ENCODE measurements at places on chromosomes 3 and 15.

DNA sequence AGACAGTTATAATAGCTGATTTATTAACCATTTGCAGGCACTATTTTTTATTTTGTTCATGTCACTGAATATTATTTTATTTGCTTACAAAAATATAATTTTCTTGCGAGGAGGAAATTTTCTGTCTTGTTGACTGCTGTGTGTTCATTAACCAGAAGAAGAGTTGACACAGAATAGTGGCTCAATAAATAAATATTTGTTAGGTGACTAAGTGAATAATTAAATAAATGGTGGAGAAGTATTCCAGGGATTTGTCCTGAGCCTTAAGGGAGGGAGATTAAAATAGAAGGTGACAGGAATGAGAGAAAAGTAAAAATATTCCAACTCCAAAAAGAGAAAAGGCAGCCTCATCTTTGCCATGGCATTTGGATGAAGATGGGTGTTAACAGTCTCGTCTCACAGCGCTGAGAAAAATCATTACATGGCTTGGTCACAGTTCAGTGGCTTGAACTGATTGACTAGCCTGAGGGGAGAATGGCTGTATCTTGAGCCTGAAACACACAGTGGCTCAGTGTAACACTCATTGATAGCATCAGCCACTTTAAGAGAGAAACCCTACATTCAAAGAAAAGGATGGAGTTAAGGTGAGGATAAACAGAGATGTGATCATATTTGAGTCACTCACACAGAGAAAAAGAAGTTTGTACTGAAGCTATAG lies 449.9 kb upstream of the NAALADL2 start:
- no peaks in the 10 kb centered on the region for H3K36me3 ChIP-seq
- no peak overlapping the region for H3K4me3 ChIP-seq
- H3K4me1 ChIP-seq: no peaks in the 10 kb centered on the region
- DNase-seq: no peak

DNA sequence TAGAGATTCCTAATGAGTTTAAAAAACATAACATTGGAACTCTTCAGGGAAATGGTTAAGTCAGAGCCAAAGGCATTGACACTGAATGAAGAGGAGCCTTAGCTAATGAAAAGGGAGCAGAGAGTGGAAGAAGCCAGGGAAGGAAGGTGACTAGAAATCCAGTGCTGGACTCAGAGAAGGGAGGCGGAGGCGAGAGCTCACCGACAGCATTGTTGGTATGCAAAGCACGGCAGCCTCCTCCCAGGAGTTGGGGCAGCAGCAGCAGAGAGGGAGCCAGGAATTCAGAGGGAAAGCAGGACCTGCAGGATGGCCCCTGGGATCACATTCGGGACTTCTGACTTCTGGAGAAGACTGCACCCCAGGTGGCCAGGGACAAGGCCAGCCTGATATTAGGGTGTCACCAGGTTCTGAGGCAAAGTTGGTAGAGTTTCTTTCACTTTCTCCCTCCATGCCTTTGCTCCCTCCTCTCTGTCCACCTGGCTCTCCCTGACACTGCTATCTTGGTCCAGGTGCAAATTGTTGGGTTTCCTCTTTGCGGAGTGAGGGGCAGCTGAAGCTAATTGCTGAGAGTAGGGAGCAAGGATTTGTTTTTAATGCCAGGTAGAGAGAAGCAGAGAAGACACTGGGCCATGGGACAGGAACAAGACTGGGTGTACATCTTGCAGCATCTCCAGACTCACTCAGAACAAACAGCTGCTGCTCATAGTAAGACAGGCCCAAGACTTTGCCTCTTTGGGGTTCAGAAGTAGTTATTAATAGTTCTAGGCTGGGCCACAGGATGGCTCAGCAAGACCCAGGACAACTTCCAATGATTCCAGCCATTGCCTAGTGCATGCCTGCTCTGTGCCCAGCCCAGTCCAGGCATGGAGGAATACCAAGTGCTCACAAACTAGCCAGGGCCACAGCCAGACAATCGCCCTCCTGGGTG lies 157.9 kb downstream of the TLE3 start:
- no peak overlapping the region for H3K4me3 ChIP-seq
- H3K27ac ChIP-seq: no peak overlapping the region
- H3K4me1 ChIP-seq: peaks cover 18% of the 10 kb centered on the region
- H3K36me3 ChIP-seq: no peaks in the 10 kb centered on the region
- DNase-seq: no peak

DNA sequence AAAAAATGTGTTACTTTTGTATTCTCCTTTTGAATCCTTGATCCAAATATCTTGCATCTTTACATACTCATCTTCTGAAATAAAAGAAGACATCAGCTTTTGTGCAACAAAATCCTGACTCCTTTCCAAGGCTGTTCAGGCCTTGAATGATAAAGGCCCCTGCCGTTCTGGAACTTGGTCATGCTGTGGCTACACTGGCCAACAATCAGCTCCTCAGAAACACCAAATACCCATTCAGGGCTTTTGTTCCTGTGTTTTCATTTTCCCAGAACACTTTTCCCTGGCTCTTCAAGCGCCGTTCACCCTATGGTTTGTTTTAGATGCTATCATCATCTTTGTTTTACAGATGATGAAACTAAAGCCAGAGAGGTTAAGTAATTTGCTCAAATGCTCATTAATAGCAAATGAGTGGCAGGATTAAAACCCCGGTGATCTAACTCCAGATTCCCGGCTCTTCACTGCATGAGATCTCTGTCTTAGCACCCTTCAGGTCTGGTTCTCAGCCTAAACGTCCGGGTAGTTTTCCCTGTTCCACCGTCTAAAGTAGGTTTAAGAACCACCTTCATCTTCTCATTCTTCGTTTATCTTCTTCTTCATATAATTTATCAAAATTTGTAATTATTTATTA lies 58.3 kb downstream of the EPHA3 start:
- H3K36me3 ChIP-seq: no peaks in the 10 kb centered on the region
- H3K27ac ChIP-seq: no peak overlapping the region
- no peaks in the 10 kb centered on the region for H3K4me1 ChIP-seq

DNA sequence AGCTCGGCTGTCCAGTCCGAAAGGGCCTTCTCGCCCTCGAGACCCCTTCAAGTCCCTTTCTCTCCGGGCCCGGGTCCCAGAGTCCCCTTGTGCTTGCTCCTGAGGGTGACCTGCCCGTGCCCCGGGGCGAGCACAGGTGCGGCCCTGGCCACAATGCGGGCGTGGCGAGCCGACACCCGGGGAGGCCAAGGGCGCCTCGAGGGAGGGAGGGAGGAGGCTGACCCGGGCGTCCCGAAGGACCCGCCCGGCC lies 810 bp upstream of the MEF2A start:
- no peak for DNase-seq
- H3K27ac ChIP-seq: peak overlapping the region; percentile 72
- H3K4me3 ChIP-seq: peak overlapping the region; percentile 63

DNA sequence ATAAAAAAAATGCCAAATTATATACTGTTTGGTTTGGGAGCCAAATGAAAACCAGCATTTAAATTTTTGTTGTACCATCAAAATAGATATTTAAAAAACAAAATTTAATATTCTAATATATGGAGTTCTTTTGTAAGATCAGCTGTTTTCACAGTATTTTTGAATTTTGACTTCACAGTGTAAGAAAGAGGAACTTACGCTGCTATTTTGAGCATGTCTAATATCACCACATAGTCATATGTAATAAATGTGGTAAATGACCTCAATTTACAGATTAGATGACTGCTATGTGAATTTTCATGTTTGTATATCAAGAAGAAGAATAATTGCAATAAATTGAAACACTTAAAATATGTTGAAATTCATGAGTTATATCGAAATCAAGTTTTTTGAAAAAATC lies 189.6 kb downstream of the ARRDC4 start:
- H3K4me3 ChIP-seq: no peak overlapping the region
- no peaks in the 10 kb centered on the region for H3K27me3 ChIP-seq
- no peaks in the 10 kb centered on the region for H3K36me3 ChIP-seq
- DNase-seq: peak; percentile 65
- H3K4me1 ChIP-seq: peaks cover 10% of the 10 kb centered on the region

DNA sequence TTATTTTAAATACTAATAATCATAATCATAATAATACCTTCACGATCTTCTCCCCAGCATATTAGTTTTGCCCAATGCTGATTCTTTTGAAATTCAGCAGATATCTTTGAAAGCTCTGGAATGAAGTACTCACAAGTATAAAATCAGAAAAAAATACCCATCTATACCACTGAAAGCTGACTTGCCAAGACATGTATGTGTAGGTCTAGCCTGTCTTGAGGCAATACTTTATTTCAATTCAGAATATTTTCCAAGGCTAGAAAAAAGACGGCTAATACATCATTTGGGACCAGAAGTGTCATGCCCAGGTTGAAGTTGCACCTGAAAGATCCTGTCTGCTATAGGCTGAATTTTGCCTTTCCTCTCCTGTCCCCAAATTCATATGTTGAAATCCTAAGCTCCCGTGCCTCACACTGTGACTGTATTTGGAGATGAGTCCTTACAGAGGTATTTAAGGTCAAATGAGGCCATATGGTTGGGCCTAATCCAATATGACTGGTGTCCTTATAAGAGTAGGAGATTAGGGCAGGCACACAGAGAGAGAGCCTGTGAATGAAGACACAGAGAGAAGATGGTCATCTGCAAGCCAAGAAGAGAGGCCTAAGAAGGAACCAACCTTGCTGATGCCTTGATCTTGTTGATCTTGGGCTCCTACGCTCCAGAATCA lies 255.9 kb upstream of the CMC1 start:
- no peak overlapping the region for H3K27ac ChIP-seq
- no peaks in the 10 kb centered on the region for H3K36me3 ChIP-seq
- DNase-seq: no peak
- H3K4me1 ChIP-seq: no peaks in the 10 kb centered on the region

- H3K4me3 ChIP-seq: no peak overlapping the region
- no peaks in the 10 kb centered on the region for H3K27me3 ChIP-seq
- H3K4me1 ChIP-seq: peaks cover 12% of the 10 kb centered on the region
These were observed 21.3 kb upstream of the CAV3 start for GRCh38 chr3:8712045-8712907.

DNA sequence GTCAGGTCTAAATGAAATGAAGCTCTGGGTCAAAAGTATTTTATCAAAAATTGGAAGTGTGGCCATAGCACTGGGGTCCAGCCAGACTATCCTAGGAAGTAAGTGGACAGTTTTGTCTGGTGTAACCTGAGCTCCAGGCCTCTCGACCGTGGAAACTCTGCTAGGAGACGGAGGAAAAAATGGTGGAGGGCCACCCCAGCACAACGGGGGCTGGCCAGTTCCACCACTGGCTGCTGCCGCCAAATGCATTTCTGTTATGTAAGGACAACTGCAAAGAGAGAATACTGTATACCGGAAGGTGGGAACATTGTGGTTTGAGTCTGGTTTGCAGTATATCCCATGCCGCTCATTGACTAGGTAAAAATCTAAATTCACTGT lies 235.7 kb downstream of the GREM1 start:
- H3K4me1 ChIP-seq: no peaks in the 10 kb centered on the region
- no peaks in the 10 kb centered on the region for H3K27me3 ChIP-seq
- H3K27ac ChIP-seq: no peak overlapping the region
- H3K4me3 ChIP-seq: no peak overlapping the region
- H3K36me3 ChIP-seq: no peaks in the 10 kb centered on the region

DNA sequence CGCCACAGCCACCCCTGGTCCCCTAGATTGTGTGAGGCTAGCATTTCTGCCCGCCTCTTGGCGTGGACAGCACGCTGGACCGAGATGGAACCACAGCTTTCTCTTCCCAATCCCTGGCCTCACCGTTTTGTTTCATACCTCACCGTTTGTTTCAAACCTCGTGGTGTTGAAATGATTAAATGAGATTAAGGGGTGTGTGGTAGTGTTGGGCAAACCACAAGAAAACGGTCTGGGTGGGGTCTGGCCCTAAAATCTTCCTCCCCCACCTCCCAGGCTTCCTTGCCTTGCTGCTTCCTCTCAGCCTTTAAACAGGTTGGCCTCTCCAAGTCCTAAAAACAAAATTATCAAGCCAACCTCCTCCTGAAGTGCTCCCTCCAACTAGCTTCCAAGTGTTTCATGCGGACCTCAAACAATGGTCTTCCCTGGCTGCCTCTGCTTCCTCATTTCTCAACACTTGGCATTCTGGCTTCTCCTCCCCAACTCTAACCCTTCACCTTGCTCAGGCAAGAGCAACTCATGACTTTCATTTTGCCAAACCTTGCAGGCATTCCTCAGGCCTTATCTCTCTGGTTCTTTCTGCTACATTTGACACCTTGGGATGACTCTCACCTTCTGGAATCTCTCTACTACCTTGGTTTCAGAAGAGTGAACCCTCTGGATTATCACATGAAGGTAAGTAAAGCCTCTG lies 1.4 kb upstream of the ATP13A3 start:
- peak overlapping the region; percentile 81 for H3K27ac ChIP-seq
- DNase-seq: peak; percentile 55
- peaks cover 9% of the 10 kb centered on the region for H3K36me3 ChIP-seq
- H3K4me3 ChIP-seq: peak overlapping the region; percentile 65

- no peak overlapping the region for H3K4me3 ChIP-seq
- H3K27me3 ChIP-seq: peaks cover 3% of the 10 kb centered on the region
- H3K36me3 ChIP-seq: no peaks in the 10 kb centered on the region
- no peak for DNase-seq
These were observed 56.9 kb upstream of the PDZRN3 start for GRCh38 chr3:73681610-73682009.

GRCh38 chr3:50127251-50127691 lies 27.9 kb upstream of the SEMA3F start:
- H3K4me3 ChIP-seq: no peak overlapping the region
- no peak overlapping the region for H3K27ac ChIP-seq
- H3K27me3 ChIP-seq: no peaks in the 10 kb centered on the region
- H3K36me3 ChIP-seq: no peaks in the 10 kb centered on the region

DNA sequence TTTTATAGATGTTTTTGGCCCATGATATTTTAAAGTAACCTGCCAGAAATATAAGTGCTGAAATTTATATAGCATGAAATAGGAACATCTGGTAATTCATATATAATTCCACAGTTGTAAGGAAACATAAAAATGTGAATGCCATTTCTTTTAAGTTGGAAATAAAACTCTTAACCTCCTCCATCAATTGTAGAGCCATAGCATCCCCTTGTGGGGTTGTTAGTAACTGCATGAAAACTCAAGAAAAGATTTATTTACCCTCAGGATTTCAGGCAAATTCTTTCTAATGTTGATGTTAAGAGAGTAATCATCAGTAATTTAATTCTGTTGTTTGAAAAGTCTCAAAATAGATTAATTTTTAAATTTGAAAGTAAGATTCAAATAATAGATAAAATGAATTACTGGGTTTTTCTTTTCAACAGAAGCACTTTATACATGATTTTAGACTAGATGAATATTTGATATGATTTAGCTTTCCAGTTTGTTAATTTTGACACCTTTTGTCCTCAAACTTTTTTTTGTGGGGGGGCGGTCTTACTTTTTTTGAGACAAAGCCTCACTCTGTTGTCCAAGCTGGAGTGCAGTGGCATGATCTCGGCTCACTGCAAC lies 74.7 kb downstream of the RASA2 start:
- DNase-seq: peak; percentile 89
- no peaks in the 10 kb centered on the region for H3K27me3 ChIP-seq
- no peak overlapping the region for H3K27ac ChIP-seq
- no peak overlapping the region for H3K4me3 ChIP-seq

- H3K36me3 ChIP-seq: no peaks in the 10 kb centered on the region
- H3K4me1 ChIP-seq: peaks cover 10% of the 10 kb centered on the region
- H3K27ac ChIP-seq: no peak overlapping the region
- no peak overlapping the region for H3K4me3 ChIP-seq
These were observed 92.1 kb upstream of the UBE2E1 start for GRCh38 chr3:23713641-23714040.

- H3K4me3 ChIP-seq: no peak overlapping the region
- no peaks in the 10 kb centered on the region for H3K36me3 ChIP-seq
- no peak overlapping the region for H3K27ac ChIP-seq
These were observed 302.9 kb downstream of the TLE3 start for GRCh38 chr15:69794645-69795469.

GRCh38 chr3:127459891-127460290 lies 130.6 kb downstream of the TPRA1 start:
- DNase-seq: no peak
- no peak overlapping the region for H3K27ac ChIP-seq
- H3K27me3 ChIP-seq: no peaks in the 10 kb centered on the region
- no peak overlapping the region for H3K4me3 ChIP-seq
- no peaks in the 10 kb centered on the region for H3K4me1 ChIP-seq
- H3K36me3 ChIP-seq: no peaks in the 10 kb centered on the region
